Liver (tissue), 10 donors: ENCODE measurements at places on chromosomes 13 and 19. TPM values are rescaled to one million over a fixed set of nuclear protein-coding genes. Genes with fewer than 3 reads are reported as not detected.

SSBP4 gene
- 19.0 TPM for total RNA-seq

CATSPERD gene
- not detected for total RNA-seq

ZNF480 gene
- total RNA-seq: 3.4 TPM

KLK2 gene
- total RNA-seq: not detected

PLPPR2 gene
- total RNA-seq: 1.3 TPM

- no peaks in the 10 kb centered on the region for H3K36me3 ChIP-seq
- H3K27ac ChIP-seq: no peak overlapping the region
- no peak overlapping the region for H3K4me3 ChIP-seq
- H3K4me1 ChIP-seq: no peaks in the 10 kb centered on the region
- no peak for DNase-seq
These were observed 1546.2 kb downstream of the OLFM4 start for GRCh38 chr13:54574791-54575190.

DNA sequence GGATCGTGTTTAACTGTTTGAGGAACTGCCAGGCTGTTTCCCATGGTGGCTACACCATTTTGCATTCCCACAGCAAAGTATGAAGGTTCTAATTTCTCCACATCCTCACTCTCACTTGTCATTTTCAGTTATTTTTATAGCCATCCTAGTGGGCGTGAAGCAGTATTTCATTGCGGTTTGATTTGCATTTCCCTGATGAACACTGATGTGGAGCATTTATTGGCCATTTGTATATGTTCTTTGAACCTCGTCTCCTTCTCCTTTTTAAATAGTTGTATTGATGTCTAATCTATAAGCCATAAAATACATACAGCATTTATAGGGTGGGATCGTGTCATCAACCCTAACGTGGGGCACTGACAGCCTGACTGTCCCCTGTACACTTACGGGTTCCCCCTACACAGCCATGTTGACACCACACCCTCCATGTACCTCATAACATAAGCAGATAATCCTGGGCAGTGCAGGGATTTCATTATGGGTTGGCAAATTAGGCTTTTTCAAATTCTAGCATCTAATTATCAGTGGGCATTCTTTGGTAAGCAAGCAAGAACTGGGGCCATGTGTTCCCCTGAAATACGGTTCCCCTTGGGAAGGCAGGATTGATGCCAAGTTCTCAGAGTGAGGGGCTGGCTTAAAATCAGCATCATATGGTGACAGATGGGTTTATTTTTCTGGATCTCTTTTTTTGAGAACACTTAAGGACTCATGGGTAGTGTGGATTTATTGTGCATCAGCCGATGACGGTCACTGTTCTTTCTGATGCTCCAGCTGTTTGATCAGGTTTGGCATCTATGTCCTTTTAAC, 11.6 kb upstream of the ZBTB45 start:
- no peak for DNase-seq
- no peak overlapping the region for H3K4me3 ChIP-seq

- no peak overlapping the region for H3K4me3 ChIP-seq
- no peaks in the 10 kb centered on the region for H3K27me3 ChIP-seq
- H3K27ac ChIP-seq: peak overlapping the region; percentile 97
- no peak for DNase-seq
- H3K4me1 ChIP-seq: peaks cover 72% of the 10 kb centered on the region
These were observed 2.7 kb downstream of the PRKACA start for GRCh38 chr19:14114854-14115253.

DNA sequence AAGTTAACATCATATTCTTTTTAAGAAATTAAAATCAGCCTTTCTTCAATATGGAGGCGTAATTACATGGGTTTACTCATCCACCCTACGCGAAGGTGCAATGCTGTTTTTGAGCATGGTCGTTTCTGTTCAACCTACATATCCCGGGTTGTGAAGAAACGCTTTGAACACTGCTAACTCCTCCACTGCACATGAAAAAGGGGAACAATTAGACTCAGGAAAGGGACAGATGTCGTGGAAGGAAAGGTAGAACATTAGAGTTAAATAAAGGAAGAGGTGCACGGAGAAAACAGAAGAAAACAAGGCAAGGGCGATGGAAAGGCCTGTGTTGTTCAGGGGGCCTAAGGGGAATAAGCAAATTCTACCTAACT, 4.1 kb downstream of the ZIC5 start:
- H3K4me1 ChIP-seq: peaks cover 15% of the 10 kb centered on the region
- H3K27me3 ChIP-seq: peaks cover 43% of the 10 kb centered on the region
